Gastroesophageal sphincter (tissue), 4 donors: ENCODE measurements at places on chromosomes 7 and 10. TPM values are rescaled to one million over a fixed set of nuclear protein-coding genes. Genes with fewer than 3 reads are reported as not detected.

- peak; percentile 66 for ATAC-seq
Observed at GRCh38 chr7:30322271-30323005, 38.0 kb downstream of the ZNRF2 start.

GRCh38 chr10:53447576-53447975 is 675.0 kb upstream of the MBL2 start:
- no peak for ATAC-seq

The STAG3 gene
- total RNA-seq, result not detected

DNA sequence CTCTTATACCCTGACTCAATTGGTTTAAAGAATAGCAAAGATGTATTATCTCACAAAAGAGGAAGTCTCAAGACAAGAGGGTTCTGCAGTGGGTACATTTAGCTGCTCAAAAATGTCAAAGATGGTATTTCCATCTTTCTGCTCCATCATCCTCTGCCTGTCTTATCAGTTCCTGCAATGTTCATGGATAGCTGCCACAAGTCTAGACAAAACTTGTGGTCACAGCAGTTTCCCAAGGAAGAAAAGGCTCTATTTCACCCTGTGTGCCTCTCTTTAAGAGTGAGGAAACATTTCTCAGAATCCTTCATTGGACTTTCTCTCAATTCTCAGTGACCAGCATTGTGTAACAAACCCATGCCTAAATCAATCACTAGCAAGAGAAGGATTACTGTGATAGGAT is 634.2 kb upstream of the AUTS2 start:
- no peak for ATAC-seq

- no peak for ATAC-seq
Observed at GRCh38 chr7:75946207-75946855, 31.4 kb downstream of the POR start.

DNA sequence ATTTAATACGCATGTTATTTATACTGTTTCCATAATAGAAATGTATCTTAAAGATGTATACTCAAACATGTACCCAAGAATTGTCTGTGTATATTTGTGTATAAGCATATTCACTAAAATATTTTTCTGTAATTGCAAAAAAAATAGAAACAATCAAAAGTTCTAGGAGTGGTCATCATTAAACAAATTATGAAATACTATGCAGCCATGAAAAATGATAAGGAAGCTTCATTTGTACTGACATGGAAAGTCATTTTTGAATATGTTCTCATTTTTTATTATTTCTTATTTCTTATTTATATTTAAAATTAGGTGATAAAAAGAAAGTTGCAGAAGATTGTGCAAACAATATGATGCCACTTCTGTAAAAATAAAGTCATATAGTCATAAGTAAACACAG is 400.0 kb upstream of the AUTS2 start:
- ATAC-seq, result no peak

The SNCG gene
- total RNA-seq, result 12.8 TPM

DNA sequence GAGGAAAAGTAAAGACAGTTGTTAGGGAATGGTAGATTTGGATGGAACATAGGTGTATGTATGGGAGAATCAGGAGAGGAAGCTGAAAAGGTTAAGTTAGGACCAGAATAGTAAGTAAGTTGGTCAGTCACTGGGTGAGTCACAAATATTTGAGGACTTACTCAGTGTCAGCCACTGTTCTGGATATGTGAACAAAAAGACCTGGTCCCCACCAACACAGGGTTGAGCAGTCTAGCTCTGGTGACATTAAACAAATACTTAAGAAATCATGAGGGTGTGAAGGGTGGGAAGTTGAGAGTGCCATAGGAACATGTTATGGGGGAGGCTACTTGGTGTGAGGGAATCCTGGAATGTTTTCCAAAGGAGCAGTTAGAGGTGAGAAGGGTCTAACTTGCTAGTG is 246.9 kb downstream of the PTEN start:
- no peak for ATAC-seq

DNA sequence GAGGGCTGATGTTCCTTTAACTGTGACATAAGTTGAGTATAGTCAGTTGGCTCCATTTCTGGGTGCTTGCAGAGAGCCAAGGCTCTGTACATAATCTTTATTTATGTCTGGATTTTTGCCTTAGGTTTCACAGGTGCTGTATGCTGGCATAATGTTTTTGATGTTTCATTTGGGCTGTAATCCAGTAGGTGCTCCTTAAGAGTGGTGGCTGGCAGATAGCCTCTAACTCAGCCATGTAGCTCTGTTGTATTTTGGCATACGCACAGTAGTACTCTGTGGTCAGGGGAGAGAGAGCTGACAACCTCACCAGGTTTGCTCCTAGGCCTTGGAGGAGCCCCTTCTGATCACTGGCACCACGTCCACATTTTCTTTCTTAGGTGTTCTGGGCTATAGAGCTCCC is 61.1 kb downstream of the RNF133 start:
- ATAC-seq, result no peak

GRCh38 chr7:157760004-157760730 is 423.4 kb downstream of the DNAJB6 start:
- no peak for ATAC-seq

The SPAM1 gene
- total RNA-seq, result not detected

DNA sequence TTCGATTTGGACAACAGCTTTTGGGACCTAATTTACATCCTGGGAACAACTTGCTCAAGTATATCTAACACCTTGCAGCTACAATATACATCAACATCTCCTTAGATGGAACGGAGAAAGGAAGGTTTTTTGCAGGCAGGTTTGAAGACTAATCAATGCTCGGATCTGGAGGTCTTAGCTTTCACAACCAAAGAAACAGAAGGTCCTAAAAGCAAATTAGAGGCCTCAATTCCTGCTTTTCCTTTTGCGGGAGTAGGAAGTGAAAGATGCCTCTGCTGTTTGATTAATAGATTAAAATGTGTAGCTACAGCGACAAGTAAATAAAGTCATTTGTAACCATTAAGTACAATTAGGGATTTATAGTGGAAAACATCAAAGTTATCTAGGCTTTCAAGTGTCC is 3.7 kb upstream of the SP8 start:
- ATAC-seq, result no peak
